Left ventricle myocardium superior (tissue), 1 donor: ENCODE measurements at places on chromosomes 13 and 19.
A peak's percentile ranks its signal among the peaks of the same experiment; 100 is the strongest.

- peak; percentile 81 for DNase-seq
Observed at GRCh38 chr19:46748325-46749109, 2.3 kb upstream of the STRN4 start.

DNA sequence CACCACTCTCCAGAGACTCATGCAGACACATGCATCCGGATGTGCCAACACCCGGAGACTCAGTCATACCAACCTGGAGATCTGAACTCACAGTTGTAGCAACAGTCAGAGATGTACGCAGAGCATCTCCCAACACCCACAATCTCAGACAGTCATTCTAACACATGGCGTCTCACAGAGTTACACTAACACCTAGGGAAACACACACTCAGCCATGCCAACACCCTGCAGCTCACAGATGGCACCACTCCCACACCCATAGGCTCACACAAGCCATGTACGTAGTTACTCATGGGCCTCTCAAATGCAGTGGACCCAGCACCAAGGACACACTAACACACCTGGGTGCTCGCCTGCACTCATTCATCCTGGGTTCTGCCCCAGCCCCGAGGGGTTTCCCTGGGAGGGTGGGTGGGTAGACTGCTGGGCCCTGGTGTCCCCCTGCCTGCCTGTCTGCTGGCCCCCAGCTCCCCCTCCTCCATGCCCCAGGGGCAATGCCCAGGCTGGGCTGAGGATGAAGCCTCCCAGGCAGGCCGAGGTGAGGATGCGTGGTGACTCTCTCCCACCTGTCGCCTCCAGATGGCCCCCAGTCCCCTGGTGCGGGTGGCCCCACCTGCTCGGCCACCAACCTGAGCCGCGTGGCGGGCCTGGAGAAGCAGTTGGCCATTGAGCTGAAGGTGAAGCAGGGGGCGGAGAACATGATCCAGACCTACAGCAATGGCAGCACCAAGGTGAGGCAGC lies 10.0 kb downstream of the PKN1 start:
- DNase-seq: no peak

- no peak for DNase-seq
Observed at GRCh38 chr13:46486270-46486669, 66.7 kb upstream of the LRCH1 start.

- peak; percentile 66 for DNase-seq
Observed at GRCh38 chr13:90867336-90867683, 480.2 kb upstream of the MIR17HG start.

DNA sequence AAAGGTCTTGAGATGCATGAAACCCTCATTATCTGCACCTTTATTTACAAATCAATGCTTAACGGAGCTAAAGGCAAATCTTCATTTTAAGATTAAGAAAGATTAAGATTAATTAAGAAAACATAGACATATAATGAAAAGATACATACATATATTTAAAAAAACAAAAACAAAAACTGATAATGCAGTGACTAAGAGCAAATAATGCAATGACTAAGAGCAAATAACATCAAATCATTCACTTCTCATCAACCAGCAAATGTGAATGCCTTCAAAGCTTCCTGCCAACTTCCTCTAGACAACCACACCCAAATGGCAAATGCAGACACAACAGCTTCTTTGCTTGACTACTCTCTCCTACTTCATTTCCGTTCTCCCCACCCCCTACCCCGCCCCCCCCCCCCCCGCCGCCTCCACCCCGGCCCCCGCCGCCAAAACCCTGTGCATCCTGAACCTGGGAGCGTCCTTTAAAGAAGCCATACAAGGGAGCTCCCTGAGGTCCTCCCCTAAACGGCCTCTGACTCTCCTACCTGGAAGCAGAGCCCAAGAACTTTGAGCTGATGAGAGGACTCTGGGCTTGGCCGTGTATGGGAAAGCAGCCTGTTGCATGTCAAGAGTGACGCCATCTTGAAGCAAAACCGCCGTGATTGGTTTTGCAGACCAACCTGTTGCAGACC lies 24.5 kb downstream of the TEX101 start:
- DNase-seq: no peak
